ENCODE measurements at places on chromosomes 7 and 10. TPM values are rescaled to one million over a fixed set of nuclear protein-coding genes. Genes with fewer than 3 reads are reported as not detected.

BCL7B gene
- total RNA-seq = 60.7 TPM

SEMA3D gene
- 0.21 TPM for total RNA-seq

NRCAM gene
- 1.5 TPM for total RNA-seq

GLCCI1 gene
- total RNA-seq = 12.0 TPM

ASCC1 gene
- 14.2 TPM for total RNA-seq

ANKRD30A gene
- total RNA-seq = not detected

STEAP2 gene
- 0.10 TPM for total RNA-seq

CRHR2 gene
- total RNA-seq = not detected

GUSB gene
- 35.5 TPM for total RNA-seq

LBX1 gene
- not detected for total RNA-seq

MOGAT3 gene
- total RNA-seq = not detected

HEPACAM2 gene
- not detected for total RNA-seq

GPRIN2 gene
- not detected for total RNA-seq

C10orf67 gene
- total RNA-seq = 0.31 TPM

TMEM176B gene
- total RNA-seq = 4.7 TPM

COL17A1 gene
- total RNA-seq = not detected

JCAD gene
- total RNA-seq = 0.10 TPM

MACROH2A2 gene
- 1.2 TPM for total RNA-seq

NKX1-2 gene
- total RNA-seq = not detected

IFIT1B gene
- 0.10 TPM for total RNA-seq

FAM25A gene
- not detected for total RNA-seq

GATA3 gene
- 7.3 TPM for total RNA-seq

PPP1R17 gene
- not detected for total RNA-seq

UNCX gene
- total RNA-seq = not detected

LEP gene
- not detected for total RNA-seq

TSPAN12 gene
- total RNA-seq = not detected

EN2 gene
- total RNA-seq = not detected

BCAP29 gene
- 26.7 TPM for total RNA-seq

GPR15LG gene
- not detected for total RNA-seq

DEPP1 gene
- 0.21 TPM for total RNA-seq

CCL24 gene
- not detected for total RNA-seq

EBLN1 gene
- not detected for total RNA-seq

ARHGEF35 gene
- 1.2 TPM for total RNA-seq

C10orf71 gene
- total RNA-seq = not detected

HYAL4 gene
- not detected for total RNA-seq

FLNC gene
- total RNA-seq = under 0.01 TPM

AGAP9 gene
- total RNA-seq = 10.6 TPM

STEAP4 gene
- total RNA-seq = 2.3 TPM

Data from mononuclear cell (primary cell).